Hematopoietic multipotent progenitor cell treated with erythropoietin and hydrocortisone succinate and interleukin-3 and kit ligand, for 6 days (in vitro differentiated cells): ENCODE measurements at places on chromosomes 6 and 20.
A peak's percentile ranks its signal among the peaks of the same experiment; 100 is the strongest.

DNA sequence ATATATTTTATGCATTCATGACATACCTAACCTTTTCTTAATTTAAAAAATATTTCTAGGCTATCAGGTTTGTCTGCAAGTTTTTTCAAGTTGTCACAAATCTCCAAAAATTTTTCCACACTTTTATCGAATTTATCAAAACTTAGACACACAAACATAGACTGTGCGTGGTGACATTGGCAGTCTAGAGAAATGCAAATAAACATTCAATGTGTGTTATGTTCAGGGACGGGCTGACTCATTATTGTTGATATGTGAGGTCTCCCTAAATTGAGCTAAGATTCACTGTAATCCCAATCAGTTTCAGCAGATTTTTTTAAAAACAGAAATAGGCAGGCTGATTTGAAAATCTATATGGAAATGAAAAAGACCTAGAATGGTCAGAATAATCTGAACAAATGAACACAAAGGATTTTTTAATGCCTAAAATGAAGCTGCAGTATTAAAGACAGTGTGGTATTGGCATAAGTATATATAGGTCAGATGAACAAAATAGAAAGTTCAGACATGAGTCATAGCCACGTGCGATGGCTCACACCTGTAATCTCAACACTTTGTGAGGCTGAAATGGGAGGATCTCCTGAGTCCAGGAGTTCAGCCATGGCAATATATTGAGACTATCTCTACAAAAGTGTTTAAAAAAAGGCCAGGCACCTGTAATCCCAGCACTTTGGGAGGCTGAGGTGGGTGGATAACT lies 19.2 kb downstream of the BLTP3A start:
- no peak for DNase-seq

DNA sequence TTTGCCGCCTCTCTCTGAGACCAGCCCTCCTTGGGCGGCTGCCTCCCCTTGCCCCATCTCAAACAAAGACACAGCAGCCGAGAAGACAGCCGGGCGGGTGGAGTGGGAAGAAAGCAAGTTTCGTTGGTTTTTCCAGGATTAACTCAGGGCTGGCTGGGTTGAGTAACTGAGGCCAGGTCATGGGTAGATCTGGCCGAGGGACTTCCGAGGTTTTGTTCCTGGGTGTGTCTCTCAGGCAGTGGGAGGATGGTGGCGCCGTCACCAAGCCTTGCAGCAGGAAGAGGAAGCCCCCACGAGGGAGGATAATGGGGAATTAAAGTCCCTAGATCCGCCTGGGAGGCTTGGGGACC lies 167.2 kb downstream of the TTLL2 start:
- DNase-seq = no peak

GRCh38 chr20:47066484-47067270 lies 172.0 kb downstream of the EYA2 start:
- no peak for DNase-seq

GRCh38 chr6:113626475-113626874 lies 230.7 kb upstream of the MARCKS start:
- no peak for DNase-seq

- DNase-seq = no peak
Observed at GRCh38 chr6:46353528-46353927, 137.7 kb downstream of the RCAN2 start.

GRCh38 chr6:21987501-21987957 lies 309.3 kb downstream of the PRL start:
- peak; percentile 48 for DNase-seq

- DNase-seq = peak; percentile 66
Observed at GRCh38 chr20:37406010-37406998, 60.4 kb downstream of the SRC start.
